Lung microvascular endothelial cell (primary cell): ENCODE measurements at places on chromosomes 13 and 19. TPM values are rescaled to one million over a fixed set of nuclear protein-coding genes. Genes with fewer than 3 reads are reported as not detected.
A peak's percentile ranks its signal among the peaks of the same experiment; 100 is the strongest.

DNA sequence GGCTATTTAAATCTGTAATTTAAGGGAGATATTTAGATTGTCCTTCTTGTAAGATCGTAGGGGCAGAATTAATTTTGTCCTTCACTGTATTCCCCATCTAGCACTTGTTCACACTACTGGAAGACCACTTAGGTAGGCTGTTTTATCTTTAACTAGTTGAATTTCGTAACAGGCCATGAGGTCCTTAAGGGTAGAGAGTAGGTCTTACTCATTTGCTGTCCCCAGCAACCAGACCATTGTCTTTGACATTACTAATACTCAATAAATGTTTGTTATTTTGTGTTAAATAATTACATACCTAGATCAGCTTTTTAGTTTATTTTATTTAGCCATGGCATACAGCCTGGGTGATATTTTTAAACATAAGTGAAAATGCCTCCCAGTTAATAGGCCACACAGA lies 177.1 kb downstream of the PCCA start:
- no peak for DNase-seq

GRCh38 chr19:41373993-41374392 lies 2.3 kb upstream of the TMEM91 start:
- peak; percentile 87 for DNase-seq

Gene SOX1
- total RNA-seq: not detected in 2 replicates

- DNase-seq: no peak
Observed at GRCh38 chr13:29733147-29733611, 117.2 kb downstream of the UBL3 start.

- peak; percentile 98 for DNase-seq
Observed at GRCh38 chr19:46133101-46133627, 8.7 kb upstream of the IGFL3 start.

- no peak for DNase-seq
Observed at GRCh38 chr13:99608345-99608744, 107.1 kb downstream of the TM9SF2 start.

GRCh38 chr19:29395111-29395733 lies 130.6 kb upstream of the VSTM2B start:
- DNase-seq: no peak

Gene IZUMO1
- 0.20 and 0.22 TPM in 2 replicates for total RNA-seq

DNA sequence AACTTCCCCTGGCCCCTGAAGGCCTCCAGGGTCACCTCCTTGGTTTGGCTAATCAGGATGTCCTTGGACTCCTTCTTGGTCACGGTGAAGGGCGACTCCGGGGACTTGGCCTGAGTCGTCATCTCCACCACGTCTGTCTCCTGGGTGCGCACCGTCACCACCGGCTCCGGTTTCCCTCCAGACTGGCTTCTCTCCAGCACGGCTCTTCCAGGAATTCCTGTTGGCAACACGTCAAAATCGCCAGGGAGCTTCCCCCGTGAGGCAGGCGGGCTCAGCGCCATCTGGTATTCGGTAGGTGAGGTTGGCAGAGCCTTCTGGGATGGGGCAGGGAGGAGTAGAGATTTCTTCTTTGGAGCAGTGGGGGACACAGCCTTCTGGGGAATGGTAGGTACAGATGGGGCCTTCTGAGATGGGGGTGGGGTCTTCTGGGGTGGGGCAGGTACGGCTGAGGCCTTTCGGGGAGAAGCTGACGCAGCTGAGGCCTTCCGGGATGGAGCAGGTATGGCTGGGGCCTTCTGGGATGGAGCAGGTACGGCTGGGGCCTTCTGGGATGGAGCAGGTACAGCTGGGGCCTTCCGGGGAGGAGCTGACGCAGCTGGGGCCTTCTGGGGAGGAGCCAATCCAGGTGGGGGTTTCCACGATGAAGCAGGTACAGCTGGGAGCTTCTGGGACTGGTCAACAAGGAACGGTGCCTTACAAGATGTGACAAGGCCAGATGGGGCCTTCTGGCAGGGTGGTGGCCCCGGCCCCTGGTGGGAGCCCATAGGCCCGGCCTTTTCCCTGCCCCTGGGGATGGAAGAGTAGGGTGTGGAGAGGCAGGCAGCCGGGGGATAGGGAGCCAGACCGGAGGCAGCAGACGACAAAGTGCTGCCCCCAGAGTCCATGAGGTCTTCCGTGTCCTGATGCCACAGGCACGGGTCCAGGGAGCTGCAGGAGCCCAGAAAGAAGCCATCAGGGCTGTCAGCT lies 3.8 kb downstream of the GARIN5B start:
- DNase-seq: peak; percentile 66

DNA sequence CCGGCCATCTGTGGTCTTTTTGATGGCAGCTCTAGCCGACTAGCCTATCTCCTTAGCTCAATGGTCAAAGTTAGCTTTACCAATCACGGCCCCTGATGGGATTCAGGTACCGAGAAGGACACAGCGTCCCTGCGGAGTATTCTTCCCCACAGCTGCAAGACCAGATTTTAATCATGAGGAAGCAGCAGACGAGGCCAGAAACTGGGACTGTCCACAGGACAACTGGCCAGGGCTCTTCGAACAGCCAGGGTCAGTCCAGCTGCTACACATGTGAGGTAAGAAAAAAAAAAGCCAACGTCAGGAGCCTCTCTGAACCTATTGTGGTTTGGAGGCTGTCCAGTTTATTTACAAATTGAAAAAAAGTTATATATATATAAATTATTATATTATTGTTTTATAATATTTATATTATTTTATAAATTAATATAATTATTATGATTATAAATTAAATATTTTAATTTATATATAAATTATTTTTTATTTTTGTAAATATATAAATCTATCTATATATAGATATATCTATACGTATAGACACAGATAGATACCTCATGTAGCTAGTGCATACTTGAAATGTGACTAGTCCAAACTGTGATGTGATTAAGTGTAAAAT lies 10.8 kb downstream of the RINL start:
- DNase-seq: no peak

DNA sequence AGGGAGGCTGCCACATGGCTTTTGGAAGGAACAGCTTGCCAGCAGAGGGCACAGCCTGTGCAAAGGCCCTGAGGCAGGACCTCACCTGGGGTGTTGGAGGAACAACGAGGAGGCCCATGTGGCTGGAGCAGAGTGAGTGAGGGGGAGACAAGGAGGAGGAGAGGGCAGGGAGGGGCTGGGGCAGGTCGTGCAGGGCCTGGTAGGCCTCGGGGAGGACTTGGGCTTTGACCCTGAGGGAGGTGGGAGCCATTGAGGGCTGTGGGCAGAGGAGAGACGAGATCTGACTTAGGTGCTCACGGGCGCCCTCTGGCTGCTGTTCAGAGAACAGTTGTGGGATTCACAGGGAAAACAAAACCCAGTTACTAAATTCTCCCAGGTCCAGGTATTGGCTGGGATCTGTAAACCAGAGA lies 25.2 kb downstream of the ZNRF4 start:
- peak; percentile 37 for DNase-seq

Gene SMIM44
- not detected in 2 replicates for total RNA-seq

DNA sequence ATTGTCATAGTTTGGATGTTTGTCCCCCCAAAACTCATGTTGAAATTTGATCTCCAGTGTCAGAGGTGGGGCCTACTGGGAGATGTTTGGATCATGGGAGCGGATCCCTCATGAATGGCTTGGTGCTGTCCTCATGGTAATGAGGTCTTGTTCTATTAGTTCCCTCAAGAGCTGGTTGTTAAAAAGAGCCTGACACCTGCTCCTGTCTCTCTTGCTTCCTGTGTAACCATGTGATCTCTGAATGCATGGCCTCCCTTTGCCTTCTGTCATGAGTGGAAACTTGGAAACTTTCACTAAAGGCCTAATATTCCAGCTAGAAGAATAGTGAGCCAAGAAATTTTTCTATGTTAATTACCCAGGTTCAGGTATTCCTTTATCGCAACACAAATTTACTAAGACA lies 311.4 kb upstream of the ATXN8OS start:
- no peak for DNase-seq

GRCh38 chr13:30354493-30355383 lies 47.4 kb upstream of the KATNAL1 start:
- DNase-seq: no peak

Gene FAM83E
- total RNA-seq: 0.40 and 0.65 TPM in 2 replicates

DNA sequence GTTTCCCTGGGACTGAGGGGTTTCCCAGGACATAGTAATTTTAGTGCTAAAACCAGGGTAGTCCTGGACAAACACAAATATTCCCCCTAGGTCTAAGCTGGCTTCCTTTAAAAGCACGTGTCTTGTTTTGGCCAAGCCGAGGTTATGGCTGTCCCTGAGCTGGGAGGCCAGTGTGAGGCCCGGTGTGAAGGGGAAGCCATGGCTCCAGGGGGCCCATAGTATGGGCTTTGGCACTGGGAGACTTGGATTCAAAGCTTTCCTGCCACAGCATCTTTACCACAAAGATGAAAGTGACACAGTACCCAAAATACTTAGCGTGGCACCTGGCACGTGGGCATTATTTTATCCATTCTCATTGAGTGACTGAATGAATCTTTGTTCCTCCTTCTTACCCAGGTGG lies 345.2 kb downstream of the ZNF536 start:
- DNase-seq: no peak

GRCh38 chr19:48638831-48639381 lies 1.7 kb upstream of the DBP start:
- no peak for DNase-seq

- no peak for DNase-seq
Observed at GRCh38 chr13:112150352-112150751, 83.4 kb downstream of the SOX1 start.

DNA sequence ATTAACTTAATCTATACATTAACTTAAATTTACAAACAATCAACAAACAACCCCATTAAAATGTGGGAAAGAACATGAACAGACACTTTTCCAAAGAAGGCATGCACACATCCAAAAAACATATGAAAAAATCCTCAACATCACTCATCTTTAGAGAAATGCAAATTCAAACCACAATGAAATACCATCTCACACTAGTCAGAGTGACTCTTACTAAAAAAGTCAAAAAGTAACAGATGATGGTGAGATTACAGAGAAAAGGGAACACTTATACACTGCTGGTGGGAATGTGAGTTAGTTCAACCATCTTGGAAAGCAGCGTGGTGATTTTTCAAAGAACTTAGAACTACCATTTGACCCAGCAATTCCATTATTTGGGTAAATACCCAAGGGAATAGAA lies 759.2 kb upstream of the SLITRK1 start:
- no peak for DNase-seq

DNA sequence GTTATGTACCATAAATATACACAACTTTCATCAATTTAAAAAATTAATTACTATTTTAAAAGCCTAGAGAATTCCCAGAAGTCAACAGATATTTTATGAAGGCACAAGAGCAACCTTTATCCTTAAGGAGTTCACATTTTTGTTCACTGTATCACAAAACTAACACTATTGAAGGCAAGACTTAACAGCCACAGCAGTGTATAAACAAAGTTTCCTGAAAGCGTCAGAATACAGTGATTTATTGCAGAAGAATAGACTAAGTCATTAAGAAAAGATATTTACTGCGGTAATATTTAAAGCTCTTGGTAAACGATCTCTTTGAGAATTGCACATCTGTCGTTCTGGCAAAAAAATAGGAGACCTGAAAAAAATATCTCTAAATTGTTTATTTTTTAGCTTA lies 419.3 kb upstream of the NBEA start:
- no peak for DNase-seq

DNA sequence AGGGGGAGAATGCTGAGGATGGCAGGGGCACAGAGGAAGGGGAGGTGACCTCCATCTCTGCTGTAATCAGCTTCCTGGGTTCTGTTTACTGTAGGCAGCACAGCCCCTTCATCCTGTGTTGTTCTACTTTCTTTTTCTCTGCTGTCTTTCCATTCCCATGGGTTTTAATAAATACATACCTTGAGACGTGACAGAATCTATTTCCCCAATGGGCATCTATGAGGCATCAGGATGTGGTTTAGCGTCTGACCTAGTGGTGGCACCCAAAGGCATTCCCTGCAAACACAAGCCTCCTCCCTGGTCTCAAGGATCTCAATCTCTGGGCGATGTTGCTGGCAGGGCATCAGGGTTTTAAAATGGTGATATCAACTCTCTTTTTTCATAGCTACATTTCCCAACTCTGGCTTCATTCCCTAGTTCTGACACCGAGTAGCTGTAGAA lies 60.8 kb downstream of the ALOX5AP start:
- no peak for DNase-seq
